ENCODE measurements at places on chromosomes 5 and 9.

DNA sequence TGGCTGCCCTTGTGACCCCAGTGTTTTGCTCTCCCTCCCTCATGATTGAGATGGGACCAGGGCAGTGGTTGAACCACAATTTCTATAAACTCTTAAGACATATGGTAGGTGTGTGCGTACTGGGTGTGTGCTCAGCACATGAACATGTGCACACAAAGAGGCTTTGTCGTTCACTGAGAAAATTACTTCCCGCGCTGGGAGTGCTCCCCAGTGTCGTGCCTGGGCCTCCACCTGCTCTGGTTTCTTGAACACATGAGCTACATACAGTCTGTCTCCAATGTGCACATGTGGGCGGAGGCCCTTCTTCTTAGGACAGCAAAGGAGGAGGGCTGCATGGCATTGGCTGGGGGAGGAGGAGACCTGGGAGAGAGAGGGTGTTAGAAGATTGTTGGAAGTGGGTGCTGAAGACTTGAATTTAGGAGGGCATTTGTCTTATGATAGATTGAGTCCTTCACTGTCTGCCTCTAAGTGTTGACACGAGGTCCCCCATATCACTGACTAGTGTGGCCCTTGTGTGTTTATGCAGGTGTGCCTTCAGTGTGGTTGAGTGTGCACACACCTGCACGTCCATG is 170.0 kb downstream of the CACNA1B start:
- no peak for DNase-seq

DNA sequence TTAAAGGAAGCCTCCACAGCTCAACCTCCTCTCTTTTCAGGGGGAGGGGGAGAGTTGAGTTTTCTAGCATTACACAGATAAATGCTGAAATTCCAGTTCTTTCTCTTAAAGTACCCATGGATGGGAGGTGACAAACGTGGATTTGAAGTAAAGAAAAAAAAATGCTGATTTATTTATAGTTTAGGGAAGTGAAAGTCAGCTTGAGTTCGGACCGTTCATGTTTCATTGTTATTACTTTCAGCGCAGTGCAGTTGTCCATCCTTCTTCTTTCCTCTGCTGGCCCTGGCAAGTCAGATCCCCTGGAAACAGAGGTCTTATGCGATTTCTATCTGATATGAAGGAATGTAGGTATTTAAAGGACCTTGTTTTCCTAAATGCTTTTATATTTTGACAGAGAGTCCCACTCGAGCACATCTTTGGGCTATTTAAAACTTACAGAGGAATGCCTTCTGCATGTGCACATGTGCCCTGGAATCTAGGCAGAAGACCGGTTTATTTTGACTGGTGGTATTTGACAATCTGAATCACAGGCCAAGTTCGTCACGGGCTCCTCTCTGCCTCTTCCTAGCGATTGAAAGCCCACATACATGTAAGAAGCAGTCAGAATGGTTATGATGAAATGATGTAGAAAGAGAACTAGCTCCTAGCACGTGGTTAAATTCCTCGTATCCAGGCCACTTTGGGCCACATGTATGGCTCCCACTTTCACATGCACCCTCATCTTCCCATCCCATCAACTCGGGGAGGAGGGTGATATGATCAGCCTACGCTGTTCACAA is 385.2 kb upstream of the KLF4 start:
- no peak for DNase-seq

- DNase-seq = no peak
Measured at GRCh38 chr9:96376891-96377874, 6.3 kb downstream of the SLC35D2 start.

DNA sequence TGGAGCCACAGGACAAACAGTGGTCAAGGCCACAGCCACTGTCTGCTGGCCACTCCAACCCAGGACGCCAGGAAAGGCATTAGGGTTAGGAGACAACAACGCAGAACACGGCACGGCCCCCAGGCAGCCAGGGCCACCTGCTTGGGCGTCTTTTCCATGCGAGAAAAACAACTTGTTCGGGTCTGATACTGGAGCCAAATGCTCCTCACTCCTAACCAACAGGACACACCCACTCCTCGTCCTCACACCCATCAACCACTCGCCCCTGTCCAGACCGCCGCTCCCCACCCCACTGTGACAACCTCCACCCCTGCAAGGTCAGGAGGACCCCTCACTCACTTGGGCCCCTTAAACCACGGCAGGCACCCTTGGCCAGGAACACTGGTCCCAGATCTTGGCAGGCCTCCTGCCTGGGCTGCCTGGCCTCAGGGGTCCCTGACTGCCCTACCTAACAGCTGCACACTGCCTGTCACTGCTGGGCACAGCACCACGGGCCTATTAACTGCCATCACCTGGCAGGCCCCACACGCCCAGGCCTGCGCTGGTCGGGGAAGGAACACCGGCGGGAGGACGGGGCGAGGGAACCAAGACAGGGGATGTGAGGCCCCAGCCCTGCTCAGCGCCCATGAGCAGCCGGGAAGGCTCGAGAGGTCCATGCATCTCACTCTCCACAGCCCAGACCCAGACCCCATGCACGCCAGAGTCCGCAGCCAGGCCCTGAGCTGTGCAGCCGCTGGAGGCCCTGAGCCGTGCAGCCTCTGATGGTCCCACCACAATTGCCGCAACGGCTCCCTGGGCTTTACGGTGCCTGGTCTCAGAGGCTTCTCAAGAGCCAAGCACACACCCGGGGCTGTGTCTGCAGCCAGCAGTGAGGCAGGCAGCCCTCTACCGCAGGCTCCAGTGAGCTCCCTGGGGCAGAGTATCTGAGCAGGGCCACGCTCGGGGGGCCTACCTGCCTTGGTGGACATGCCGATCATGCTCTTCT is 13.8 kb downstream of the CLPTM1L start:
- DNase-seq = no peak

- DNase-seq = no peak
Measured at GRCh38 chr5:134813827-134814226, 31.9 kb upstream of the C5orf24 start.

- no peak for DNase-seq
Measured at GRCh38 chr9:15277400-15278090, 29.5 kb downstream of the TTC39B start.

DNA sequence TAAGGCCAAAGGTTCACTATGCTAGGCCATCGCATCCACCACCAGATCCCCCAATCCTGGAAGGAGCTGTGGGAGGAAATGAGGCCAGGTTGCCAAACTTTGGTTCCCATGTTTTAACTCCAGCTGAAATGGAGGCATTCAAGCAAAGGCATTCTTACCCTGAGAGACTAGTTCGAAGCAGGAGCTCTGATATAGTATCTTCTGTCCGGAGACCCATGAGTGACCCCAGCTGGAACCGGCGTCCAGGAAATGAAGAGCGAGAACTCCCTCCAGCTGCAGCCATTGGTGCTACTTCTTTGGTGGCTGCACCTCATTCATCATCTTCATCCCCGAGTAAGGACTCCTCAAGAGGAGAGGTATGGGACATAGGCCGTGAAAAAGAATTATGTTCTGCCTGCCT is 75.6 kb downstream of the GAPVD1 start:
- no peak for DNase-seq

- DNase-seq = no peak
Measured at GRCh38 chr5:119570910-119571309, 58.4 kb upstream of the FAM170A start.

- no peak for DNase-seq
Measured at GRCh38 chr9:99867968-99868367, 38.5 kb upstream of the STX17 start.

DNA sequence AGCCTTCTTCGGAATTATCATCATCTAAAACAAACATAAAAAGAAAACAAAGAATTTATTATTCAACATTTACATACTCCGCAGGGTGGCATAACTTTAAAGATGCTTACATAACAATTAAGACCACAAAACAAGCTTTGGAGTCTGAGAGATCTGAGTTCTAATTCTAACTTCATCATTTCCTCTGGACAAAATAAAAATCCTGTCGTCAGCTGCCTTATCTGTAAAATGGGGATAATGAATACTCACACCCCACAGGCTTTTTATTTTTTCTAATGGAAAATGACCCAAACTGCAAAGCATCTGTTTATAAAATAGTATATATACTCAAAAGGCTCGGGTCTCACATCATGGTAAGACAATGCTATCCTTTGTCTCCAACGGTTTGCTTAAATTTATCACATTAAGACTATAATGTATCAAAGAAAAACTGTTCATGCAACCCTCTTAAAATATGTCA is 4.3 kb downstream of the ARRDC3 start:
- DNase-seq = no peak

- DNase-seq = no peak
Measured at GRCh38 chr5:170874017-170874416, 12.2 kb downstream of the RANBP17 start.

- no peak for DNase-seq
Measured at GRCh38 chr5:88675168-88675707, 207.7 kb downstream of the MEF2C start.

DNA sequence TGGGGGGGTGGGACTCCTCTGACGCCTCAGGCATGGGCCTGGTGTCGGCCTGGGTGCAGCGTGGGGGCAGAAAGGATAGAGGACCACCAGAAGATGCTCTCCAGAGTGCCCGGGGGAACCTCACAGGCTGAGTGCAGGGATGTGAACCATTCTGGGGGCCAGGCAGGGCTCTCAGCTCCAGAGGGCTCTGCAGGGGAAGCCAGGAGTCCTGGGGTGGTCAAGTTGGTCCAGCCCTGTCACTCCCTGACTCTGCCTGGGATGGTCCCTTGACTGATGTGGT is 6.5 kb downstream of the GFI1B start:
- DNase-seq = no peak

DNA sequence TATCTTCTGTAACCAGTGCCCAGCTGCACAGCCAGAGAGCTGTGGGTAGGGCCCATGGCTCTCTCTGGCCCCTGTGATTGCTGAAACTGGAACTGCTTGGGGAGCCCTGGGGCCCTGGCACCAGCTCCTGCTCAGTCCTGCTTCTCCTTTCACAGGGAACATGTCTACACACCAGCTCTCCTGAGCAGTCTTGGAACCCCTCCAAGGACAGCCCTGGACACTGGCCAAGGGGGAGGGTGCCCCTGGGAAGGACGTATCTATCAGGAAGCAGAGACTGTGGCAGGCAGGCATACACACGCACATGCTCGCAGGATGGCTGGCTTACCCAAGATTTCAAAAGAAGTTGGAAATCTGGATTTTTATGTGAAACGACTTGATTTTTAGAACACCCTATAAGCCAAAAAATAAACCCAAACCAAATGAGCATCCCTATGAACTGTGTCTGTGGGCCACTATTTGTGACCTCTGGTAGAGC is 8.8 kb upstream of the TRAF1 start:
- DNase-seq = no peak

DNA sequence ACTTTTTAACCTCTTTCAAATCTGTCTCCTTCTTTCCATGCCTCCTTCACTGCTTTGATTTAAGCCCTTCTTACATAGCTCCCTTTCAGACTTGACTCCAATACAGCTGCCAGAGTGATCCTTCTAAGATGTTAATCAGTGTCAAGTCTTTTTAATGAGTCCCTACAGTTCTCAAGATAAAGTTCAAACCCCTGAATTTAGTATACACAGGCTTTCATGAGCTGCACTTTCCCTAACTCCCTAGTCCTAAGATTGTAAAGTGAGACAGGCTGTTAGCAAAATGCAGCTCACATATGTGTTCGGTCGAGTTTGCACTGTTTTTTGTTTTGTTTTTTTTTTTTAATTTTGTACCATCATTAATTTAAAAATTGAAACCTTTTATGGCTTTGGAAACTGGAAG is 190.4 kb upstream of the VCAN start:
- DNase-seq = no peak

- DNase-seq = no peak
Measured at GRCh38 chr5:22678886-22679285, 174.3 kb downstream of the CDH12 start.
